ENCODE measurements at places on chromosomes 11 and 22.

- no peak for DNase-seq
These were observed 199.5 kb downstream of the TENM4 start for GRCh38 chr11:79241205-79241851.

- no peak for DNase-seq
These were observed 435.1 kb upstream of the CCDC90B start for GRCh38 chr11:83721263-83721662.

DNA sequence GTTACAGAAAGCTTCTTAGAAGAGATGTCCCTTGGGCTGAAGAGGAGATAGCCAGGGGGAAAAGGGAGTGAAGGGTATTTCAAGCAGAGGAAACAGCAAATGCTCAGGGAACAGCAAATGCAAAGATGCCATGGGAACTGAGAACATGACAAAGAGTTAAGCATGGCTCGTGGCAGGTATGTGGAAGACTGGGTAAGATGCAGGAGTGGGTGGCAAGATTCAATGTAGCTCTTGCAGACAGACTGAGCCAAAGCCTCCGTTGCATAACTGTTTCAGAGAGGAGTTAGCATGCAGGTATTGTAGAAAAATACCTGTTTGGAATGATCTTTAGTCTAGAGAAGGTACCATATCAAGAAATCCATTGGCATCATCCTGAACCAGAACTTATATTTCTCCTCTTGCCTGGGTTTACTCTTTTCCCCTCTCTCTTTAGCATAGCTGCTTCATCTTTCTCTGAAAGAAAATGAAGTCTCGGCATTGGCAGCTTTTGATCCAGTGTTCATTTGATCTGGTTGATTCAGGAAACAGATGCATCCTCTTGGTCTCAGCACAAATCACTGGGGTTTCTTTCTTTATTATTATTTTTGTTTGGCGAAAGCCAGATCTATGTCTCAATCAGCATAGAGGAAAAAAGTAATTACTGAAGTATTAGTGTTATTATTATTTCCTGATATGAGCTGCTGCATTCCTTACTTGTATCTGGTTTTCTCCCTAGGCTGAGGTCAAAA lies 41.7 kb upstream of the NUP160 start:
- no peak for DNase-seq

DNA sequence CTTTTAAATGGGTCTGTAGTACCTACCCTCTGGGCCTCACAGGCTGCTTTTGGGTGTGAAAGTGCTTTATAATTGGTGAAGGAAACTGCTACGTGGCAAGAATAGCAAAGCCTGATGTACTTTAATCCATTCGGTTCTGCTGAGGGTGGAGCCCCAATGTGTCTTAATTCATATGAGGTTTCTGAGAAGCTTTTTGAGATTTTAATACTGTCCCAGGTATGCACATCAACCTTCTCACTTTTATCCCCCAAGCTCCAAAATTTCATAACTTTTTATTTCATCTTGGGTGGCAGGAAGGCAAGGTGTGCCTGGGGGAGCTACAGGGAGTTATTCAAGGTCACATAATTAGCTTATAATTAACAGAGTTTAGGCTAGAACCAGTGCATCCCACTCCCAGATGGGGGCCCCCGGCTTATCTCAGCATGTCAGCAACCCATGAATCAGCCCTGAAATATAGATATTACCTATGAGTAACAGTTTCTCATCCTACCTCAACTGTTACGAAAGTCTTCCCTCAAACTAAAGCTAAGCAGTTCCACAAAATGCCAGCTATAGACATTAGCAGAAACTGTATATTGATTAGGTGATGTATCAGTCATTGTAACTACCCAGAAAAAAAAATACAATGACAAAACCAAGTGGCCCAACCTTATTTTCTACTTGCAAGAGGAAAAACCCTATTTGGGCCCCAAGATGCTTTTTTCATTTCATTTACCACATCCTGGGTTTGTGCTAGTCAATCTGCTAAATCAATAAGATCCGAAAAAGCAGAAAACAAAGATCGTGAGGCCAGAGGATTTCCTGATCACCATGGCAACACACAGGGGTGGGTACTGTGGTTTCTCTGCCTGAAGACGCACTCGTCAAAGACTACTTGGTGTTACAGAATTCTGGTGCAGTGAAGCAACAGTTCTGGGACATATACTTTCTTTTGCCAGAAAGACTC lies 26.7 kb downstream of the CD44 start:
- DNase-seq: no peak

DNA sequence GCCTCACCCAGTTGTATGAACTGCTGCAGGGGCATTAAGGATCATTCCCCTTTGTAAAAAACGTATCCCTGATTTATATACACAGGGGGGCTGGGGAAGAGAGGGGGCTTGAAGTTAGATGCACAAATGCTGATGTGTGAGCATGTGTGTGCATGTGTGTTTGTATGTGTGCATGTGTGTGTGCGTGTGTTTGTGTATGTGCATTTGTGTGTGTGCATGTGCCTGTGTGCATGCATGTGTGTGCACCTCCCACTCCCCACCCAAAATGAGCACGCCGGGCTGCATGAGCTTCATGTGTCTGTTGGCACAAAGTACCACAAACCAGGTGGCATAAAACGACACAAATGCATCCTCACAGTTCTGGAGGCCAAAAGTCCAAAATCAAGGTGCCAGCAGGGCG lies 1315.2 kb downstream of the TBC1D22A start:
- no peak for DNase-seq

Measured in NCI-H1694 (cell line).